ENCODE measurements at places on chromosomes 2 and 18.

DNA sequence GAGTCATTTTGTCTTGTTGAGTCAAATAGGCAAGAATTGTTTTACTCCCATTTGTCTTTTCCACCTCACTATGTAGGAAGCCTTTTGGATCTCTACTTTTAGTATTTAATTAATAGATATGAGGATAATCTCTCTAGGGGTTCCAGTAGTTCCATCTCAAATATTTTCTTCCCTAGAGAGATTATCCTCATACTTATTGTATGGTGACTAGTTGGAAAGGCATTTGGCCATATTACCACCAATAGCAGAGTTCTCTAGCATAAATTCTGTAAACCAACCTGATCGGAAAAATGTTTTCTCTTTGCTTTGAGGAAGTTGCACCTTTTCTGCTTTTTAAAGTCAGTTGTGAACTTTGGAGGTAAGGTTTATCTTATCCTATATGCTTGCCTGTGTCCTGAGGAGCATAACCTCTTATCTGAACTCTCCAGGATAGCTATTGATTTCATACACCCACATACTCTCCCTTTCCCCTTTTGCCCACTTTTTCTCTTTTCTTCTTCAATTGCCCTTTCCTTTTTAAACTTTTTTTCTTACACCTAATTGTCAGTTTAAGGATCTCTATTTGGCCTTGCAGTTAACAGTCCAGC is 100.8 kb downstream of the GALNT1 start:
- no peak for DNase-seq

- no peak for DNase-seq
These were observed 89.7 kb downstream of the KCTD1 start for GRCh38 chr18:26458526-26459232.

- no peak for DNase-seq
These were observed 136.1 kb downstream of the PARD3B start for GRCh38 chr2:204681412-204681811.

DNA sequence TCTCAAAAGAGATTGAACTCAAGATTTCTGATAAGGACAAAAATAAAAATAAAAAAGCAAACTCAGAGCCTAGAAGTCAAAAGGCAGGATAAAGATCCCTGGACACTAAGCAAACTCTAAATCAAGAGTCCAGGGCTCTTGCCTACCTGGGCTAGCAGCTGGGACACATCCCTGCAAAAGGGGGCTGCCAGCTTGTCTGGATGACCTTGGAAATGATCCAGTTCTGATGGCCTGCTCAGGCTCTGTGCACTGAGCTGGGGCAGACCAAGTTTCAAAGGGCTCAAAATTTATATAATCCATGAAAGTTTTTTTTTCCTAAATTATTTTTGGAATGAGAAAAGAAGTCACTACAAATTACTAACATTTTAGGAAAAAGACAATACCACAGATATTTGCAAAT is 557.3 kb downstream of the CNTNAP5 start:
- DNase-seq, result no peak

DNA sequence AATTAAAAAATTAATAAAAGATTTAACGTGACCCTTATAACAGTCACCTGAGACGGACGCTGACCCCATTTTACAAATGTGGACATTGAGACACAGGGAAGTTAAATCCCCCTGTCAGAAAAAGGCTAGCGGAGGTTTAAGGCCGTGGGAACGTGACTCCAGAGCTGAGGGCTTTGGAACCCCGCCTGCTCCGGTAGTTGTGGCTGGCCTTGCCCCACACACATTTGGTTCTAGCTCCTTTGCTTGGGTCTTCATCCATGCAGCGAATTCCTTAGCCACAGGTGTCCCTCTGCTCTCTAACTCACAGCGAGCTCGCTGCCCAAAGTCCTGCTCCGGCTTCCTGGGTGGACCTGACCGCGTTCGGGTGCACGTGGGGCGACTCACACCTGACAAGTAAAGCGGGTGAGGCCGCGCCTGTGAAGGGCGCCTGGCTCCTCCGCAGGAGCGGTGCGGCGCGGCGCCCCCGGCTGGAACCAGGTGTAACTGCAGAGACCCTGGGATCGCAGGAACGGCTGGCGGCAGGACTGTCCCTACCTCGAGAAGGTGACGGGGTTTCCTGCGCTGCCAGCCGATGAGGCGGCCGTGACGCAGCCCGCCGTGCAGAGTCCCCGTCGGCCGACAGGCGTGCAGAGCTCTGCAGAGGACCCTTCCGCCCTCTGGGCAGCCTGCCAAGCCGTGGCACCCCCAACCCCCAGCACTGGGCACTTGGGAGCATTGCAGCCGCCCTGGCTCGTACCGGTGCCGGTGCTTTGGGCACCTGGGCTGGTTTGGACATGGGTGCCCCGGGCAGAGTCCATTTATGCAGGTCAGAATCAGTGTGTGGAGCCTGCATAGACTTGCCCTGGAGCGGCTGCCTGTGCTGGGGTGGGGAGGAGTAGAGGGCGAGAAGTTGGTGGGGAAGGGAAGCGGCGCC is 2.4 kb upstream of the PROC start:
- peak; percentile 28 for DNase-seq

DNA sequence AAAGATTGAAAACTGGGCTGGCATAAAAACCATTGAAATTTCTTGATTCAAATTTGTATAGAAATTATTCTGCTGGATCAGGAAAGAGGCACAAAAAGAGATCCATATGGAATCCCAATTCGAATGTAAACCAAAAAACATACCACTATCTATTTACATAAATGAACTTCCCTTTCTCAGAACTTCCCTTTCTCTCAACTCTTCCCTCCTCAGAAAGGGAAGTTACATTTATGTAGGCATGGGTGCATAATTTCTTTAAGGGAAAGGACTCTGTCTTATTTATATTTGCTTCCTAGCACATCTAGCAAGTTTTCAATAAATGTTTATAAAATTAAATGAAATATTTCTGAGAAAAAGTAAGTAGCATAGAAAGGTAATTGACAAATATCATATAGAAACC is 398.1 kb upstream of the ATP5MC3 start:
- DNase-seq, result no peak

DNA sequence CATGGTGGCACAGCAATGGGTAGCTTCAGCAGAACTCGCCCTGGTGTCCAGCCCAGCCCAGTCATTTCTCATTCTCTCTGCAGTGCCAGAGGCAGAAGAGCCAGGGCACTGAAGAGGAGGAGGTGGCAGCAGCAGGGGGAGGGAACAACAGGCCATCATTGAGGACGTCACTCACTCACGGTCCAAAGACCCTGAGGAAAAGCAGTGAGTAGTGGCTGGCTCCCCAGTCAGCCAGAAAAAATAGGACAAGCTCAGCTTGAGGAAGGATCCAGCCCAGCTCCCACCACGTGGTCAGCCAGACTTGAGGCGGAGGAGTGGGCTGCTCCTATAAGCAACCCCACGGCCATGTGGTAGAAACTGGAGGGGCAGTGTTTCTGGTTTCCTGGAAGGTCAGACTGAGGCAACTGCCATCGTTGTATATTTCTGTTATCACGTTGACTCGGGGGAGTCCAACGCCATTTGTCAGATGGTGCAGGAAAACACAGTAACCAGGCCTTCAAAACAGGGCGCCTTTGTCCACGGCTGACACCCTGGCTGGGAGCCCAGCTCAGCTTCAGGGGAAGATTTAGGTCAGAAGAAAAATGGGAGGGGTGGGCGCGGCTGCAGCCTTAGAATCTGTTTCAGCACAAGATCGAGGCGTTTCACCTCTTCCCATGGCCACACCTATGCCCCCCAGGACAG is 19.0 kb upstream of the TMEM247 start:
- no peak for DNase-seq

DNA sequence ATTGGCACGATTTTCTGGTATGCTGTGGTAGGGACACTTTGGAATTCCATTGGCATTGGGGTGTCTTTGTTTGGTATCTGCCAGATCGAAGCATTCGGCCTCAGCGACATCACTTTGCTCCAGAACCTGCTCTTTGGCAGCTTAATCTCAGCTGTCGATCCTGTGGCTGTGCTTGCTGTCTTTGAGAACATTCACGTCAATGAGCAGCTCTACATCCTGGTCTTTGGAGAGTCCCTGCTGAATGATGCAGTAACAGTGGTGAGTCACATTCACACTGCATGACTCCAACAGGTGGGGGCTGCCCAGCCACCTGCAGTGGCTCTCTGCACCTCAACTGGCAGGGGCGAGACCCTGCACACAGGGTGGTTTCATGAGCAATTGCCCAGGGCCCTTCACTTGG is 38.4 kb downstream of the SLC9A2 start:
- DNase-seq, result no peak

DNA sequence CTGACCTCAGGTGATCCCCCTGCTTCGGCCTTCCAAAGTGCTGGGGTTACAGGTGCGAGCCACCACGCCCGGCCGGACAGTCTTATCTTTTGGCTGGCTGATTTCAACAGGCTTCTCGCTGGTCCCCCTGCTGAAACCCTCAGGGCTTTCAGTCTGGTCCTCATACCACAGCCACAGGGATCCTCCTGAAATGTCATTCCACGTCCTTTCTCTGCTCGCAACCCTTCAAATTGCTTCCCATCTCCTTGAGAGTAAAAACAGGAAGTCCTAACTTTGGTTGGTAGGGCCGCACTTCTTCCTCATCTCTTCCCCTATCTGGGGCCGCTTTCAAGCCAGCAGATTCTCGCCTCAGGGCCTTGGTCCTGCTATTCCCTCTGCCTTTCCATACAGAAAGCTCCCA is 1.4 kb upstream of the CAB39 start:
- DNase-seq, result no peak

DNA sequence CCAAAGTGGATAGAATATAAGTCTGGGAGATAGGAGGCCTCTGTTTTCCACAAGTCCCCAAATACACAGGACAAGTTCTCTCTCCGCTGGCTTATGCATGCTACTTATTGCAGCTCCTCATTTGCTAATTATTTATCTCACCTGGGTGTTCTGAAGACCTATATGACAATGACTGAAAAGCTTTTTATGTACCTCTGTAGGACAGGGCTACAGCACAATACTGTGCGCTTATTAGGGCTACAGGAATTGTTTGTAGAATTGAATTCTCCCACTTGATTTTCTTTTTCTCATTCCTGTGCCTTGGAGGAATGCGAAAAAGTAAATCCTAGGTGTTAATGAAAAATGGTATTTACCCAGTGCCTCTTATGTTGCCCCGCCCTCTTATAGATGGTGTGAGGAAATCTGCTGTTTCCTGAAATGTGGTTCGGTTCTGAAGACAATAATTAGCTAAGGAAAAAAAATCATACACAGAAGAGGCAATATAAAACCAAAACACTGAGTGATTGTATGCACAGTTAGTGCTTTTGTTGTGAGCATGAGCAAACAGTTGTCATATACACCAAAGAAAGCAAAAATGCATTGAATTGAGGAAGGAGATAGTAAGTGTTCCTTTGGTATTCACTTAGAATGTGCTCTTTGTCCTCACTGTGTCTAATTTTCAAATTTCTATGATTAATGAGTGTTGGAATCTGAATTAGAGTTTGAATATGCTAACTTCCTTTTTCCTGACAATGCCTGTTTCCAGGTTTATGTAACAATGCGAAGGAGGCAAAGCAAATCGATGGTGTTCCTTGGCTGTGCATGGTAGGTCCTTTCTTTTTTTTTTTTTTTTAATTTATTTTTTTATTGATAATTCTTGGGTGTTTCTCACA is 78.7 kb upstream of the PNPT1 start:
- DNase-seq, result no peak

- no peak for DNase-seq
These were observed 2.7 kb downstream of the PPP1CB start for GRCh38 chr2:28754321-28754720.

- no peak for DNase-seq
These were observed 68.8 kb upstream of the RAB6C start for GRCh38 chr2:129910446-129911362.

- DNase-seq, result no peak
These were observed 74.1 kb downstream of the CABYR start for GRCh38 chr18:24212939-24213338.

DNA sequence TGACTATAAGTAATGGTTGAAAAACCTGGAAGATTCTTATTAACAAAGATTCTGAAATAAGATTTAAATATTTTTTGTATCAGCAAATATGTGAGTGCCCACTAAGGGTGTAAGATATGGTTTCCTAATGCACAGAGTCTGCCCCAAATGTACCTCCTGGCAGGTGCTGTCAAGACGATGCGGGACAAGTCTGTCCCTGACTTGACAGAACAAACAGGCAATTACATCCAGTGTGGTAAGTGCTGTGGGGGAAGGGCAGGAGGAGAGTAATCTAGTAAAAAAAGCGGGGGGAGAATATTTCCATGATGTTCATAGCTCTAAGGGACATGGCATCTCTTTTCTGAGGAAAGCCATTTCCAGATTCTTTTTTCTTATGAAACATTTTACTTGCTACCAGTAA is 127.5 kb downstream of the COL4A4 start:
- DNase-seq, result no peak

- no peak for DNase-seq
These were observed 99.7 kb upstream of the CYRIA start for GRCh38 chr2:16765356-16765755.

GRCh38 chr2:74991977-74992376 is 33.5 kb downstream of the POLE4 start:
- no peak for DNase-seq
